T-helper 2 cell treated with Interferon-gamma antibody and Interleukin-4, amounts not matched to agents 5 μg/mL and 100 μg/mL, for 36 hours (primary cell): ENCODE measurements at places on chromosomes 12 and 14.
A peak's percentile ranks its signal among the peaks of the same experiment; 100 is the strongest.

- H3K4me1 ChIP-seq: peaks cover 22% of the 10 kb centered on the region
- H3K36me3 ChIP-seq: peaks cover 12% of the 10 kb centered on the region
- no peaks in the 10 kb centered on the region for H3K27me3 ChIP-seq
- H3K27ac ChIP-seq: no peak overlapping the region
- DNase-seq: no peak
Observed at GRCh38 chr12:49838973-49839633, 3.8 kb downstream of the BCDIN3D start.

DNA sequence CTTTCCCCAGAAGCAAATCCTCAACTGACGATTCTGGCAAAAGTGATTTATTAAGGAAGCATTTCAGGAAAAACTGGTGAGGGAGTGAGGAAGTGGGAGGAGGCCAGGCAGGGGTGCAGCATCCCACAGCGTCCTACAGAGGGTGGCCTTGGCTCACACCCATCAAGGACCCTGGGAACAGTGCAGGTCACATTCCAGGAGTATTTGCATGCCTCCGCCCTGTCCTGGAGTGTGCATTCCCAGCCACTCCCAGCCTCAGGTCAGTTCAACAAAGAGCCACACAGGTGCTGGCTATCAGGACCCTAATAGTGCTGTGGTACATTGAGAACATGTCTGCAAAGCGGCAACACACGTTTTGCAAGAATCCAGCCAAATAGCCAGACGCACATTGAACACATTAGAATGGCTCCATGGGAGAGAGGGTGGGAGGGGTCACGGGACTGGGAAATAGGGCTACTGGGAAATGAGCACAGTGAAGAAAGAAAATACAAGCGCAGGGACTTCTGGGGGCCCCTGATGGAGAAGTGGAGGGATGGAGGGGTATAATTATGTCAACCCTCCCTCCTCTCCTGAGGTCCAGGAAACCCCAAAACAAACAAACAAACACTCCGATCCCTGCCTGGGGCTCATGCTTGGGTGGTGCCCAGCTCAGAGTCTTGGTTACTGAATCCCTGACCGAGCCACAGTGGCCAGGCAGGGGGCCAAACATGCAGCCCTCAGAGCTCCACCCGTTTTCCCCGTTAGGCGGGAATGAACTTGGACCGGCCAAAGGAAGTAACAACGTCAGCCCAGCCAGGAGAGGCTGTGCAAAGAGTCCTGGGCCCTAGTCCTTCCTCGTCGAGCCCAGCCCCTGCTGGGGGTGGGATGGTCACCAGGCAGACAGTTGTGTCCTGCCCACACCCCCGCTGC lies 36.5 kb downstream of the CMKLR1 start:
- no peak overlapping the region for H3K27ac ChIP-seq
- DNase-seq: no peak
- H3K4me3 ChIP-seq: no peak overlapping the region
- peaks cover 9% of the 10 kb centered on the region for H3K27me3 ChIP-seq

DNA sequence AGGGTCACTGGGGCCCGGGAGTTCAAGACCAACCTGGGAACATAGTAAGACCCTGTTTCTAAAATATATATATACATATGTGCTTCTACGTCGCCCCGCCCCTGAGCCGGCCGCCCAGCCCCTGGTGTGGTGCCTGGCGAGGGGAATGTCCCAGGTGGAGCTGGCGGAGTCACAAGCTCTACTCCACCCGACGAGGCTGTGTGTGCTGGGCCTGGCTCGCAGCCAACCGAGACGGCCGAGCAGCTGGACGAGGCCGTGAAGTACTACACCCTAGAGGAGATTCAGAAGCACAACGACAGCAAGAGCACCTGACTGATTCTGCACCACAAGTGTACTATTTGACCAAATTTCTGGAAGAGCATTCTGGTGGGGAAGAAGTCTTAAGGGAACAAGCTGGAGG lies 22.1 kb upstream of the ITPK1 start:
- H3K27me3 ChIP-seq: no peaks in the 10 kb centered on the region
- no peaks in the 10 kb centered on the region for H3K36me3 ChIP-seq

DNA sequence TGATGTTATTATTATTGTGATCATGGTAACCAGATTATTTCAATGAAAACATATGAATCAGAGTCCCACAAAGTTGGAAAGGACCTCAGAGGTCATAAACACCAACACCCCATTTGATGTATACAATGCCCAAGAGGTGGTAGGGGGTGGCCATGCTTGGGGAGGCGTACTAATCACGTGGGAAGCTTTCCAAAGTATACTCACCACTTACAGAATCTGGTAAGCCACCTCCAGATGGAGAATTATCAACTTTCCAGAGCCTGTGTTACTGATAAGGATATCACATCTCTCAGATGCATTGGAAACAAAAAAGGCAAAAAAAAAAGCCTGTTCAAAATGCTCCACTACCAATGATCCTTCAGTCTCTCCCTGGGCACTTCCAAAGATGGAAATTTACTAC lies 8.4 kb downstream of the DAD1 start:
- H3K4me1 ChIP-seq: peaks cover 63% of the 10 kb centered on the region
- H3K4me3 ChIP-seq: no peak overlapping the region
- H3K27ac ChIP-seq: peak overlapping the region; percentile 12
- H3K36me3 ChIP-seq: peaks cover 33% of the 10 kb centered on the region
- no peak for DNase-seq
- no peaks in the 10 kb centered on the region for H3K27me3 ChIP-seq

GRCh38 chr14:95935228-95935822 lies 58.7 kb downstream of the TUNAR start:
- no peaks in the 10 kb centered on the region for H3K36me3 ChIP-seq
- no peaks in the 10 kb centered on the region for H3K27me3 ChIP-seq
- H3K4me3 ChIP-seq: no peak overlapping the region
- H3K4me1 ChIP-seq: no peaks in the 10 kb centered on the region

DNA sequence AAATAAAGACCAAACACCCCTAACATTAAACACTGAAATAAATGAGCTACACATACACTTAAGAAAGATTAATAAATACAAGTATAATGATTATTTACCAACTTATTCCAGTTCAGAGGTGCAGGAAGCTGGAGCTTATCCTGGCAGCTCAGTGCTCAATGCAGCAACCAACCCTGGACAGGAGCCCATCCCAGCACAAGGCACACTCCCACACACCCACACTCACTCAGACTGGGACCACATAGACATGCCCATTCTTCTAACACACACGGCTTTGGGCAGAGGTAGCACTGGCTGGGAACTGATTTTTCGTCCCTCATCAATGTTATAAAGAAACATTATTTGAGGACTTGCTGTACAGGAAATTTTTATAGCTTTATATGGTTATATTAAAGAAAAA lies 797.4 kb downstream of the RPS29 start:
- H3K27me3 ChIP-seq: no peaks in the 10 kb centered on the region
- no peak overlapping the region for H3K4me3 ChIP-seq
- H3K27ac ChIP-seq: no peak overlapping the region
- no peaks in the 10 kb centered on the region for H3K36me3 ChIP-seq
- H3K4me1 ChIP-seq: no peaks in the 10 kb centered on the region
- DNase-seq: no peak

- no peaks in the 10 kb centered on the region for H3K4me1 ChIP-seq
- H3K36me3 ChIP-seq: no peaks in the 10 kb centered on the region
- peaks cover 18% of the 10 kb centered on the region for H3K27me3 ChIP-seq
- no peak overlapping the region for H3K27ac ChIP-seq
Observed at GRCh38 chr12:9264546-9264945, 56.4 kb upstream of the PZP start.

DNA sequence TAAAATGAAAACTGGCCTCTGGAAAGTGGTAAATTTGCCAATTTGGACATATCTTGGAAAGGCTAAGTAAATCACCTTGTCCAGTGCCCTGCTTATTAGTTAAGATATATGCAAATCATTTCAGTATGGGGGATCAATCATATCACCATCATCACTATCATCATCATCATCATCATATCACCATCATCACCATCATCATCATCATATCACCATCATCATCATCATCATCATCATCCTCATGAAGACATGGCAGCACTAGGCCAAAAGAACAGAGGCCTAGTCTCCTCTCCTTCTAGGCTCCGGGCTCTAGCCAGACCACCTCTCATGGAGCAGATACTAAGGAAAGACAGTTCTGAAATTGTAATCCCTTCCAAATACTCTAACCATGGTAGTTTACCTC lies 20.3 kb downstream of the OTX2 start:
- H3K27ac ChIP-seq: no peak overlapping the region
- no peaks in the 10 kb centered on the region for H3K4me1 ChIP-seq
- no peak for DNase-seq
- no peak overlapping the region for H3K4me3 ChIP-seq
- no peaks in the 10 kb centered on the region for H3K36me3 ChIP-seq

DNA sequence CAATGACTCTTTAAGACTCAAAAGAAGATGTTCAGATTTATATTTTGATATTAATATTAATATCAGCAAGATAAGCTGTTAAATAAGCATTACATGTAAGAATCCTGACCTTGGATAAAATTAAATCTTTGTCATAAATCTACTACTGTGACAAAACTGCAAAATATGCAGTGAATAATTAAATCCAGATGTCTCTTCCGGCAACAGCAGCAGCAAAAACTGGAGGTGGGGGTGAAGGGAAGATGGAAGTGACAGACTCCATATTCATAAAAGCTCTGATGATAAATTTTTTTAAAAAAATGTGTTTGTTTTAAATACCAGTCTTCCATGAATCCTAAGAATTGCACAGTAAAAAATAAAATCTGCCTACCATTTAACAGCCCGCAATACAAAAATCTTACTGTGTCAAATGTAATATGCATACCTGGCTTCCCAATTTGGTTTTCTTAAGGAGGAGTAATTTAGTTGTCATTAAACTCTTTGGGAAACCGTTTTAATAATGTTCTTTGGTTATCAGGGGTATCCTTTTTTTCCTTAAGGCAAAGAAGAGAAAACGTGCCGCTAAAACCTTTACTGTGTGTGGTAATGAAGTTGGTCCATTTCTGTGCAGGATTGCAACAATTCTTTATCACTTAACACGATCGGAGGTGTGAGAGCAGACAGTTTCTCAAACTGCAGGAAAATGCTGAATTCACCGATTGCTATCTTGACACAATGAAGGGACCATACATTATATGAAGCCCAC lies 478.2 kb downstream of the DIO2 start:
- no peaks in the 10 kb centered on the region for H3K27me3 ChIP-seq
- H3K27ac ChIP-seq: no peak overlapping the region
- H3K4me1 ChIP-seq: no peaks in the 10 kb centered on the region
- DNase-seq: no peak
- no peak overlapping the region for H3K4me3 ChIP-seq

GRCh38 chr14:101006008-101006407 lies 102.5 kb upstream of the RTL1 start:
- DNase-seq: no peak
- H3K4me3 ChIP-seq: peak overlapping the region; percentile 10
- peaks cover 3% of the 10 kb centered on the region for H3K27me3 ChIP-seq
- H3K27ac ChIP-seq: no peak overlapping the region

DNA sequence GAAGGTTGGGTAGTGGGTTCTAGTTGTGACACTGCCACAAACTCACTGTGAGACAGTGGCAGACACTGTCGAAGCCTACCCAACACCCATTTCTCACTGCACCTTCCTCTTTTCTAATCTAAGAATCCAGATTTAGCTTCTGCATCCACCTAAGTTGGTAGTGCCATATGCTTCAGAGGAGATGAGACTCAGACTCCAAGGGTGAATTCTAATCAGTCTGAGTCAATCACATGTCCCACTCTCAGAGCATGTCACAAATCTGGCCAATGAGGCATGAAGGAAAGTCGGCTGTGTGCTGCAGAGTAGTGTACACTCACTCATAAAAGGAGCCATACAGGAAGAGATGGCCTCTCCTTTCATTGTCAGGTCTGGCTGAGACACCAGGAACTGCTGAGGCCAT lies 102.1 kb upstream of the RAP1B start:
- no peak overlapping the region for H3K27ac ChIP-seq
- no peak overlapping the region for H3K4me3 ChIP-seq
- peaks cover 9% of the 10 kb centered on the region for H3K4me1 ChIP-seq

- no peak overlapping the region for H3K27ac ChIP-seq
- H3K27me3 ChIP-seq: peaks cover 2% of the 10 kb centered on the region
- peaks cover 5% of the 10 kb centered on the region for H3K4me1 ChIP-seq
- H3K36me3 ChIP-seq: no peaks in the 10 kb centered on the region
- H3K4me3 ChIP-seq: no peak overlapping the region
Observed at GRCh38 chr12:106291342-106291741, 11.2 kb upstream of the TCP11L2 start.

- DNase-seq: no peak
- no peak overlapping the region for H3K27ac ChIP-seq
- no peaks in the 10 kb centered on the region for H3K27me3 ChIP-seq
Observed at GRCh38 chr12:124115496-124115895, 142.5 kb downstream of the ZNF664 start.

- H3K27me3 ChIP-seq: no peaks in the 10 kb centered on the region
- H3K36me3 ChIP-seq: no peaks in the 10 kb centered on the region
- H3K4me1 ChIP-seq: peaks cover 19% of the 10 kb centered on the region
- DNase-seq: no peak
Observed at GRCh38 chr12:89663577-89664357, 44.9 kb downstream of the ATP2B1 start.

GRCh38 chr12:73308079-73308478 lies 1035.9 kb downstream of the TRHDE start:
- DNase-seq: no peak
- H3K27ac ChIP-seq: no peak overlapping the region
- H3K36me3 ChIP-seq: no peaks in the 10 kb centered on the region
- H3K4me3 ChIP-seq: no peak overlapping the region
- no peaks in the 10 kb centered on the region for H3K27me3 ChIP-seq

DNA sequence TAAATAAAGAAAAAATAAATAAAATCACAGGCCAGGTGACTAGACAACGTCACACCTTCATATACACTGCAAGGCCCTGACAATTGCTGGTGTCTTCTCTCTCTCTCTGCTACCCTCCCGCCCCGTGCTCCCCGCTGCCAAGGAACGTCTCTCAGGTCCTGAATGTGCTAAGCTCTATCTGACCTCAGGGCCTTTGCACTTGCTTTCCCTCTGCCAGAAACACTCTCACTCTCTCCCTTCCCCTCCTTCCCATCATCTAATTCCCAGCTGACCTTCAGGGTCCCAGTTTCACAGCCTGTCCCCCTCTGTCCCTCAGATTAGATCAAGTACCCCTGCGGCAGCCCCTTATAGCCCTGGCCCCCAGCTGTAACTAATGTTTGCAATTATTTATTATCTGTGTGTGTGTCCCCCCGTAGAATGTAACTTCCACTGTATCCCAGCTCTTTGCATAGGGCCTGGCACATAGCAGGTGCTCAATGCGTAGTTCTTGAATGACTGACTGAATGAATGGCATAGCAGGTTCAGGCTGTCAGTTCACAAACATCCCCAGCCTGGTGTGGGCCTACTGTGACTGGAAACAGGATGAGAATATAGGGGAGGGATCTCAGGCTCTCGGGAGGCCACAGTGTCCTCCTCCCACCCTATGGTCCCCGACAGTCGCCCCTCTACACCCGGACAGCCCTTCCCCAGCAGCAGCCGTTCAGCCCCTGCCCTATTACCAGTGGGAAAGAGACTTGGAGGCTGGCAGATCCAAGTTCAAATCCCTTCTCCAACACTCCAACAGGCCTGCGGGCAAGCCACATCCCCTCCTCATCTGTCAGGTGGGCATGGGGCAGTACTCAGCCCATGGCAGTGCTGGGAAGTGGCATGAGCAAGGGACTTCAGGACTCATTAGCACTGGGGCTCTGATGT lies 6.6 kb downstream of the BEGAIN start:
- H3K36me3 ChIP-seq: no peaks in the 10 kb centered on the region
- H3K27me3 ChIP-seq: peaks cover 3% of the 10 kb centered on the region
- H3K4me1 ChIP-seq: no peaks in the 10 kb centered on the region
- no peak for DNase-seq
- no peak overlapping the region for H3K4me3 ChIP-seq
